ENCODE measurements at places on chromosomes 2 and 18.

DNA sequence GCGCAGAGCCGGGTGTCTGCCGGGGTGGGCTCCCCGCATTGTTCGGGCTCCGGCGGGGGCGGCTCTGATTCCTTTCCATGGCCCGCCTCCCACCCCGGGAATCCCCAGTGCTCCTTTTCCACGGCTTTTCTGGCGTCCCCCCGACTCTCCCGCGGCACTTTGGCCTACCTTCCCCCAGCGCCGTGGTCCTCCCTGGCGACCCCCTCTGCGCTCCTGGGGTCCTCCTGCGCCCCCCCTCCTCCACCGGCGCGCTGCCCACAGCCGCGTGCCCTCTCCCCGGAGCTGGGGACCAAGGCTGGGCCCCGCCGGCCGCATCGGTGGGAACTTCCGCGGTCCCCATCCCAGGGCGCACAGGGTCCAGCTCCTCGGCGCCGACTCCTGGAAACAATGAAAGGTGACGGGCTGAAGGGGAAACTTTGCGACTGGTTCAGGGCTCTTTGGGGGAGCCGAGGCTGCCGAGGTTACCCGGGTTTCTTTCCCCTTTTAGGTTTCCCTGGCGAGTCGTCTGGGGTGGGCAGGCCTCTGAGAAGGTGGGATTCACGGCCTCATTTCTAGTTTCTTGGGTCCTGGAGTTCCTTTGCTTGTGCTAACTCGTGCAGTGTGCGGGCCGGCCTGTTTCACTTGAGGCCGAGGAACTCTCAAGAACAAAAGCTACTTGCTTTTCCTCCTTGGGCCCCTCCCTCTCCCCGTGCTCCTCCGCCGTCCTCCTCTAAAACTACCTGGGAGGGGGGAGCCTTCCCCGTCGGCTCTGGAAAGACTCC is 2.2 kb downstream of the TGIF1 start:
- ATAC-seq = no peak

GRCh38 chr18:47750889-47751423 is 179.5 kb downstream of the SMAD2 start:
- no peak for ATAC-seq

DNA sequence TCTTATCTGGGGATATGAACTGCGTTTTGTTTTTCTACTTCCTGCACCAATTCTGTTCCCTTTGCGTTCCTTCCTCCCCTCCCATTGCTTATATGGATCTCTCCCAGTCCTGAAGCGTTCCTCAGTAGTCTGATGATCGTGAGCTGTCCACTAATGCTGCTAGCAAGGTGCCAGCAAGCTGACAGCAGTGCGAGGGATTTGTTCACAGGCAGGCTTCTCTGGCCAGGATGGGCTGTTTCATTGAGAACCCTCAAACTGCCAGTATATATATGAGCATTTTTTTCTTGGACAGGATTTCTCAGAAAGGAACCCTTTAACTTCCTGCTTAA is 40.1 kb downstream of the GTF3C3 start:
- ATAC-seq = no peak

GRCh38 chr18:78787751-78788150 is 191.9 kb upstream of the SALL3 start:
- no peak for ATAC-seq

DNA sequence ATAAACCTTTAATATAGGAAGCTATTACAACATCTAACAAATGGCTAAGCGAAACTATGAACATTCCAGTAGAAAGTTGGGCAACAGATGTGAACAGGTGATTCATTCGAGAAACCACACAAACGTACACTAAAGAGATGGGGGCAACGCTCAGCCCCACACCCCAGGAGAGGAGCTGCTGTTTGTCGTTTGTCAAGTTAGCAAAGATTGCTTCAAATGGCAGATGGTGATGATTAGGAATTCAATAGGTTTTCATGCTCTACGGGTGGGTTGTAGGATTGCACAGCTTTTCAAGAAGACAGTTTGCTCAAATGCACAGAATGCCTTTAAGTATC is 154.7 kb upstream of the HDAC4 start:
- no peak for ATAC-seq
